ENCODE measurements at places on chromosomes 7 and 10.

GRCh38 chr7:96669812-96670211, 39.8 kb downstream of the SEM1 start:
- DNase-seq, result no peak

DNA sequence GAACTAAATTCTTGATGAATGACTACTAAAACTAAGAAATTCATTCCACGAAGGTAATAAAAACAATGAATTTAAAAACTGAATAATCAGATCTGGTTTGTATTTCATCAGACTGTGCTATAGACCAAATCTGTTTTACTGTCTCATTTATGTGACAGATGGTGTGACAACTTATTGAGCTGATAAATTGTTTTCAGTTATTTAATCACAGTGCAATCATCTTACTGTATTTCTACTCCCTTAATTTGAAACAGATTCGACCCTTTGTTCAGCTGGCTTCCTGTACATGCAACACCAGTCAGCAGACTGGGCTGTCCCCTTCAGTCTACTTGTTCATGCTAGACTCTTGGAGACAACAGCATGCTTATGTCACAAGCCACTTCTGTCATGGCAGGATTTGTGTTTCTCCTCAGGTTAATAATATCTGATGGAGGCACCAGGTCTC, 150.9 kb downstream of the MBL2 start:
- DNase-seq, result no peak

DNA sequence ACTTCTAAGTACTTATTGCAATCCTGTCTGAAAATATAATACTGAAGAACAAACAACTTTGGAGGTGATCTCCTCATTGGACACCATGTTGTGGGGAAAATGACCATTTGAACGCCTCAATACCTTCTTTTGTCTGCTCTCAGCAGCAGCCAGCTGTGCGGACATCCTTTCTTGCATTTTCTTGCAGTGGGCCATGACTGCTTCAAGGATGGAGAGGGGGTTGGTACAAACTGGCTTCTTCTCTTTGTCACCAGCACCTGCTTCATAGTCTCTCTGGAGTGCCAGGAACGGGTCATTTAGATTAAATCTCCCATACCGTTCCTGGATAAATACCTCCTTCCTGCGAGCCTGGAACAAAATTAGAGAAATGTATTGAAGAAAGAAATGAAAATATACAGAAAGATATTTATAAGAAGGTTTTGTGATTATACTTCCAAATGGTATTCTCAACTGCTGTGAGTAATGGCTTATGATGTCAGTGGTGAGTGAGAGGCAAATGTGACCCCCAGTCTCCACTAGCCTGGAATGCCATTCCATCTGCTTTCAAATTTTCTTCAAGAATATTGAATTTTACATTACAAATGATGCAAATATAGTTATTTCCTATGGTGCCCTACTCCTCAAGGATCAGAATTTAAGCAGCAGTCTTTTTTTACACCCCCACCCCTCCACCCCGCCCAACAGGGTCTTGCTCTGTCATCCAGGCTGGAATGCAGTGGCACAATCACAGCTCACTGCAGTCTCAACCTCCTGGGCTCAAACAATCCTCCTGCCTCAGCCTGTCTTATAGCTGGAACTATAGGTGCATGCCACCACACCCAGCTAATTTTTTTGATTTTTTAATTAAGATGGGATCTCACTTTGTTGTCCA, 62.4 kb downstream of the CTTNBP2 start:
- DNase-seq, result no peak

GRCh38 chr10:119368581-119368980, 161.2 kb downstream of the GRK5 start:
- no peak for DNase-seq

DNA sequence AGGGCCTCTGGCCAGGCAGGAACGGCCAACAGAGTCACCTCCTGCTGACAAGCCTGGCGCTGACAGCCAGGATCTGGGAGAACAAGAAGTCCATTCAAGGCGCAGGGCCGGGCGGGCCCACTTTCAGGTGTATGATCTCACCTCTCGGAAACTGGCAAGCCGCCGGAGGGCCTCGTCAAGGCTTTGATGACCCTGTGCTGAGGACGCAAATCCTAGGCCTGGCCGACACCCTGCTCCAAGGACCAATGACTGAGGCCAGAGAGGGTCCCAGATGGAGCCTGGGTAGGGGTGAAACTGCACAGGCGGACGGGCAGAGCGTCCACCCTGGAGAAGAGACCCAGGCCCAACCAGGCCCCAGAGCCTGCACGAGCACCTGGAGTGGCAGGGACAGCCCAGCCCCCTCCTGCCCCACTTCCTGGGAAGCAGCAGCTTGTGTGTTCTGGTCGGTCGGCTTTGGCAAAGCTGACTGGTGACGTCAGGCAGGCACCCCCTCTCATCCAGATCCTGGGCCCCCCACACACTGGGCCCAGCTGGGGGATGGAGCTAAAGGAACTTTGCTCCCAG, 30.6 kb downstream of the MYL10 start:
- no peak for DNase-seq

- DNase-seq, result no peak
Measured at GRCh38 chr7:21169667-21170580, 258.0 kb upstream of the SP4 start.

- DNase-seq, result peak; percentile 67
Measured at GRCh38 chr7:12436896-12437535, 33.4 kb upstream of the VWDE start.

- DNase-seq, result no peak
Measured at GRCh38 chr7:7569081-7569527, 2.4 kb downstream of the MIOS start.

DNA sequence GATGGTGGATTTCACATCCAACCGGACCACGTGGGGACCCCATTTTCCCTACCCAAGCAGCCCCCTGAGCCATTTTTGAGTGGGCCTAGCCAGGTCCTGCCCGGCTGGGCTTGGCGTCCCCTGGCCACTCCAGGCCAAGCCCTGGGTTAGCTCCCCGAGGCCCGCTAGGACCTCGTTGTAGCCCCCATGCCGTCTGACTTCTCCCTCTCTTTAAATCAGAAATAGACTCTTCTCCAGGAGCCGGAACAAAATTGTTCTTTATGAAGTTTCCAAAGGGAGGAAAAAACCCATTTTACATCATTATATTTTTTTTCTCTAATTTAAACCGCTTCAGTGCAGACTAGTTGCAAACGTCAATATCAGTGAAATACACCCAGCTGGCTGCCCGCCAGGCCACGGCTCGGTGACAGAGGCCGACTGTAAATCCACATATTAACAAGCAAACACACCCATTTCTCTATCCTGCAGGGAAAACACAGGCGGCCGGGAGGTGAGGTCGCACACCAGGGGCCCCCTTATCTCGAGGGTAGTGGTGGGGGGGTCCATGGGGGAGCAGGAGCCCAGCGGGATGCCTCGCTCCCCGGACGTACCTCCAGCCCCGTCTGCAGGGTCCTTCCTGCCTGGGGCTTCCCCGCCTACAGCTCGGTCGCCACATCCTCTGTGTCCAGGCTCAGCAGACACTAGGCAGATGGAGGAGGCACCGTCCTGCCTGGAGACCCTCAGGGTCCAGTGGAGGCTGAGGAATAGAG, 72.7 kb downstream of the ELFN1 start:
- peak; percentile 60 for DNase-seq

DNA sequence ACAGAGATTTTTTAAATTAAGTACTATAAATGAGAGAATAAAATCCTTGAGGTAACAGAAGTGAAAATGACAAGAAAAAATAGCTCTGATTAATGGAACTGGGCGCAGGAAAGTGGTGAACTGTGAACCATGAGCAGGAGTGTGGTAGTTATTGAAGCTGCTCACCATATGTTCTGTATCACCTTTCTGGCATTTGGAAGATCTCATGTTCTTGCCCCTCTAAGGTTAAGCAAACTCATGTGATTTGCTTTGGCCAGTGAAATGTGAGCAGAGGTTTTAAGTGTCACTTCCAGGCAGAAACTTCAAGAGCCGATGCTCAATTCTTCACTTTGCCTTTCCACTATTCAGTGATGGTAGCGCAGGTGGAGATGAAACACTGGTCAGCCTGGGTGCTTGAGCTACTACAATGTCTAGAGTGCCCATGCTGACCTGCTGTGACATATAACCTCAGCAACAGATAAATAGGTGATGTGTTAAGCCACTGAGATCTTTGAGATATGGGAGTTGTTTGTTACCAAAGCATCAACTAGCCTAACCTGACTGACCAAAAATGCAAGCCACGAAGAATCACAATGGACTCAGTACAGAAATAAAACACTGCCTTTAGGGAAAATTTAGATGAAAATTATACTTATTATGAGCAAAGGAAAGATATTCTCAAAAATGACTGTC, 18.4 kb downstream of the MTPAP start:
- no peak for DNase-seq

GRCh38 chr10:33661580-33662336, 327.3 kb upstream of the NRP1 start:
- peak; percentile 57 for DNase-seq

DNA sequence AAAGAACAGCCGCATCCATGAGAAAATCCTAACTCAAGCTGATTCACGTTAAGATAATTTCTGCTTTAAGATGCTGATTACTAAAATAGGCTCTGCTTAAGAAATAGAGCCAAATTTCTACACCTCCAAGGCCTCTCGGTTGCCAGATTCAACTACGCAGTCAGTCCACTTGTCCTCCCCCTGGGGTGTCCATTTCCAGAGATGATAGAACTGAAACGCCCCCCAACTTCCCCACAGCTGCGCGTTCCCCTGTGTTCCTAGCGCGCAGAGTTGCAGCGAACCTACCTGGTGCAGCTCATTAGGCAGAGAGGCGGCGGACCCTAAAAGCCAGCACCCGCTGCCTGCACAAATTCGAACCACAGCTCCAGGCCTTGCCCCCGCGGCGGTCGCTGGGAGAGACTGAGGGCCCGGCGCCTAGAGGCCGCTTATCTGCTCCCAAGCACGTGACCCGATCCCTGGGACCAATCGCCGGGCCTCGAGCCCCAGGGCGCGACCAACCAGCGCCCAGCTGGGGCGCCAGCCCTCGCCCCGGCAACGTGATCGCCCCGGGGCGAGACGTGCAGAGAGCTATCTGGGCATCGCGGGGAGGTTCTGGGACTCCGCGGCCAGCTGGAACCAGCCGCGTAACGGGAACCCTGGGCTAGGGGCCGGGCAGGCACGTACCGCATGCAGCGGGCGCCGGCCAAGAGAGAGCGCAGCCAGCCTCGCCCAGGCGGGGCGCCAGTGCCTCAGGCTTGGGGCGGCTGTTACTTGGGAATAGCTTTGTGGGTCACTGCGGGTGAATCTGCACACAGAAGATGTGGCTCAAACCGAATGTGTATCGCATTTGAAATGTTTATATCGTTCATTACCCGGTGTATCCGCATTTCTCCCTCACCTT, at the start of gene PPP1R3C:
Gene PPP1R3C, minus strand, starts transcription at position 401 of the 880 bp plus-strand sequence. Its CDS starts 102 bp downstream, at position 299.
- DNase-seq, result no peak

DNA sequence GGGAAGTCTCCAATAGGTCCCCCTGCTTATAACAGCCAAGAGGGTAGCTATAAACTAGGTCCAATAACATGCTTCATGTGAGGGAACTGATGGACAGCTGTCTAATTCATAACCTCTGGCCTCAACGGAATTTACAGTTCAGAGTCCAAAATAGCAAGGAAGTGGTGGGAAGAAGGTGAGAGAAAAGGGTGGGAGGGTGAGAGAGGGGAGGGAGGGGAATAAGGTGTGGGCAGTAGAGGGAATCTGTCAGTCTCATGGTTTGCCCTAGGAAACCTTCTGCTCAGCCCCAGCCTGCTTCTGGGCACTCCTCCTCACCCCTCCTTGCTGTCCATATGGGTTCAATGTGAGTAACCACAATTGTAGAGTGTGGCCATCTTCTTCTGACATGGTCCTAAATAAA, 133.4 kb upstream of the ADO start:
- DNase-seq, result no peak

DNA sequence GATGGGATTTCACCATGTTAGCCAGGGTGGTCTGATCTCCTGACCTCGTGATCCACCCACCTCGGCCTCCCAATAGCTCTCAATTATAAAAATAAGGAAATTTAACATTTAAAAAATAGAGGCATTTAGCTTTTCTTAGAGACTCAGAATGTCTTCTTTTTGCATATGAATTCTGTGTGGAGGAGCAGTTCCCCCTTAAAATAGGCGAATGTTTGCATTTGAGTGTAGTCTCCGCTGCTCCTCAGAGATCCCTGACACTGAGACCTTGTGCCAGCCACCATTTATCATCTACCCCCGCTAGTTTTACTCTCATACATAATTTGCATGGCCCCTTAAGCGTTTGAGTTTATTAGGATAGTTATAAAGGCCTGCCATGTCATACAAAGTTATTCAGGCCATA, 461.9 kb downstream of the SORCS3 start:
- no peak for DNase-seq

- no peak for DNase-seq
Measured at GRCh38 chr7:13047061-13047460, 359.6 kb downstream of the ARL4A start.

DNA sequence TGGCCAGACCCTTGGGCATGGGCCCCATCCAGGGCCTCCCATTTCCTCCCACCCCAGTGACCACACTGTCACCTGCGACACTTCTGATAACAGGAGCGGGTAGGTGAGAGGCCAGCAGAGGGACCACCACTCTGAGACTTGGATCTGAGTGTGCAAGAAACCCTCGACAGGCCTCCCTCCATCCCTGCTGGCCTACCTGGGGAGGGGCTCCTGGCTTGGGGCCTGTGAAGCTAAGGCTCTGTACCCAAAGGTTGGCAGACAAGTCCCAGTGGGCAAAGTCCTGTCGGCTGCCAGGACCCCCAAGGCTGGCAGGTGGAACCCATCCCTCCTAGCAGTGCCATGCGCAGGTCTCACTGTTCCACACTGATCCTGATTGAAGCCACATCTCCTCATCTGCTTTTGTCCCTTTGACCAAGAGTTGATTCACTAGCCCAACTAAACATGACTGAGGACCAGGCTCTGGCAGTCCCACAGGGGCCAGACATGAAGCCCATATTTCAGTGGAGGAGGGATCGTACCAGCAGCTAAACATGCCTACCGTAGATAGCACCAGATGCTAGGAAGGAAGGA, 1.2 kb upstream of the PGAM2 start:
- DNase-seq, result no peak

- DNase-seq, result no peak
Measured at GRCh38 chr10:3735175-3735574, 49.8 kb downstream of the KLF6 start.

DNA sequence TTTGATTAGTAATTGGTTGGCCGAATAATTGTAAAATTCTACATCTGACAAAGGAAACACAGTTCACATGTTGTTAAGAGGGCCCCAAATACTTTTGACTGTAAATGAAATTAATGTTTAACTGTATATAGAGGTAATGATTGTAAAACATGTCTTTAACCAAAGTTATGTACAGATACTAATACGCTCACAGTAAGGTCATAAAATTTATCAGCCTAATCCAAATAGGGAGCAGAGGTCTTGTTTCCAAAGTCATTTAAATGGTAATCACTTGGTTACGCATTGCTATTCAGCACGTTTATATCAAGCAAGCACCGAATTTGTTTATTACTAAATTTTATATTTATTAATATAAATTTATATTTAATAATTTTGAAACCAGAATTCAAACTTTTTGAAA, 1.4 kb downstream of the PHYHIPL start:
- no peak for DNase-seq

GRCh38 chr7:98054585-98054984, 52.1 kb upstream of the LMTK2 start:
- DNase-seq, result no peak

GRCh38 chr7:101764221-101764620, 53.2 kb upstream of the CUX1 start:
- no peak for DNase-seq

All from OCI-M1 (cell line).